ENCODE measurements at places on chromosomes 5 and 9.

- DNase-seq = no peak
These were observed 38.4 kb downstream of the ZNF608 start for GRCh38 chr5:124708086-124708485.

GRCh38 chr9:33306037-33306436 lies 15.7 kb downstream of the NFX1 start:
- DNase-seq = no peak

GRCh38 chr5:95900383-95900958 lies 61.2 kb downstream of the ELL2 start:
- DNase-seq = peak; percentile 63

GRCh38 chr5:19210886-19211285 lies 777.1 kb downstream of the CDH18 start:
- no peak for DNase-seq

DNA sequence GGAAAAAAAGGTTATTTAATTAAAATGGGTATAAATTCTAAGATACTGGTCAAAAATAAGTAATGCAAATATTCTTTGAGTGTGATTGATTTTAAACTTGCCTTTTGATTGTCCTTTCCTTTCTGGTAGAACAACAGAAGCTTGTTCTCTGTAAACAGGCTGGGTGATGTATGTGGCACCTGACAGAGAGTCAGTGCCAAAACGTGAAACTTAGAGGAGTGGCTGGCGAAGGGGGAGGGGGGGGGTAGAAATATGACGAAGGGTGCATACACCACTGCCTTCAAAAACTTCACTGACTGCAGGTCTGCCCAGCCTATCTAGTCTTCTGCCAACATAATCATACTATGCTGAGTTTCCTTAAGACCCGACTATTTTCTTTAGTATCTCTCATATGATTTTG lies 629.8 kb upstream of the SEMA6A start:
- peak; percentile 30 for DNase-seq

DNA sequence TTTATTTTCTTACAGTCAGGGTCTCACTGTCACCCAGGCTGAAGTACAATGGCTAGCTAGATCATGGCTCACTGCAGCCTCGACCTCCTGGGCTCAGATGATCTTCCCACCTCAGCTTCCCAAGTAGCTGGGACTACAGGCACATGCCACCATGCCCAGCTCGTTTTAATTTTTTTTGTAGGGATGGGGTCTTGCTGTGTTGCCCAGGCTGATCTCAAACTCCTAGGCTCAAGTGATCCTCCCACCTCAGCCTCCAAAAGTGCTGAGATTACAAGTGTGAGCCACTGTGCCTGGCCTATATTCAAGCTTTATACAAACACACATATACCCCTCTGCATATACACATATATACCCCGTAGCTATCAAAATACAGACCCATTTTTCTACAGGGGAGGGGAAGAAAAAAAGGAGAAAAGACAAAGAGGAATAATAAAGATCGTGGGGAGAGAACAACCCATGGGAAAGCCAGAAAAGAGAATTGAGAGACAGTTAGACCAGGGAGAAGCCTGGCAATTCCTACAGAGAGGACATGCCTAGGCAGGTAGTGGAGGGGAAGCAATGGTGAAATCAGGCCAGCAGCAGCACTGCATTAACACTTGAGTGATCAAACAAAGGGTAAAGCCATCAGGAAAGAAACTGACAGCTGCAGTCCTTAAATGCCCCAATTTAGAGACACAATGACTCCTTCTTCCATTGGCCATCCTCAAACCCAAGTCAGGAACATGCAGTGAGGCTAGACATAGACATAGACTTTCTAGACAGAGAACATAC lies 102.7 kb downstream of the EFNA5 start:
- no peak for DNase-seq

DNA sequence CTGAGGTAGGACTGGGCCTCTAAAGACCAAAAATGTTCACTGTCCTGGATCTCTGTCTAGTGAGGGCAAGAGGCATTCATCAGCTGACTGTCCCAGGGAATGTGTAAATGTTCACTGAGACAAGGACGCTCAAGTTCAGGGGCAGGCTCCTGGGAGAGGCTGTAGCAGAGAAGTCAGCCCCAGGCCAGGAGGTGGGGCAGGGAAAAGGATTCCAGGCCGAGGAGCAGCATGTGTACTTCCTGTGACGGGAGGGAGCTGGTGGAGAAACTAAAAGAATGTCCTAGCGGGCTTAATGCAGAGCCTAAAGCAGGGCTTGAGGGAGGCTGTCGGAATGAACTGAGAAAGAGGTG lies 205.8 kb downstream of the GABBR2 start:
- DNase-seq = no peak

GRCh38 chr5:149497357-149497756 lies 53.9 kb downstream of the CSNK1A1 start:
- DNase-seq = no peak

DNA sequence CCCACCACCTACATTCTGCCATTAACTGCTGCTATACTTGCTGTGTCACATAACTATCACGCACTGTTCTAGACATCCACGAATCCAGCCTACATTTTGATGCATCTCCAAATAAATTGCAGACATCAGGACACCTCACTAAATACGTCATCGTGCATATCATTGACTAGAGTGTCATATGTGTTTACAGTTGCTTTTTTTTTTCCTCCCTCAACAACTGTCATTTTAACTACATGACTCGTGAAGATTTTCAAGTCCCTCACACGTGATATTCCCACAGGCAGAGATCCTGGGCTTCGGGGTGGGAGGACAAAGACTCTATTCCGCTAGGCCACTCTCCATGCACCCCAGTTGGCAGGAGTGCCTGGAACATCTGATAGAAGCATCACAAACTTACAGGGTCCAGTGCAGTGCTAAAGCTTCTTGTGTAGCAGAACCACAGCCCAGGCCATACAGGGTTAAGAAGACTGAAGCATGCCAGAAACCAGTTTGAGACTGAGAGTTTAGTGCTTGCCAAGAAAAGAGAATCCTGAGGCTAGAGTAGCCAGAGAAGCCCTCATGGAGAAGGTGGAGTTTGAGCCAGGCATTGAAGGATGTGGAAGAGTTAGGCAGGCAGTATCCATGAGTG lies 1.1 kb downstream of the PCYOX1L start:
- DNase-seq = no peak

GRCh38 chr9:114678795-114679194 lies 3.2 kb downstream of the TEX48 start:
- no peak for DNase-seq

DNA sequence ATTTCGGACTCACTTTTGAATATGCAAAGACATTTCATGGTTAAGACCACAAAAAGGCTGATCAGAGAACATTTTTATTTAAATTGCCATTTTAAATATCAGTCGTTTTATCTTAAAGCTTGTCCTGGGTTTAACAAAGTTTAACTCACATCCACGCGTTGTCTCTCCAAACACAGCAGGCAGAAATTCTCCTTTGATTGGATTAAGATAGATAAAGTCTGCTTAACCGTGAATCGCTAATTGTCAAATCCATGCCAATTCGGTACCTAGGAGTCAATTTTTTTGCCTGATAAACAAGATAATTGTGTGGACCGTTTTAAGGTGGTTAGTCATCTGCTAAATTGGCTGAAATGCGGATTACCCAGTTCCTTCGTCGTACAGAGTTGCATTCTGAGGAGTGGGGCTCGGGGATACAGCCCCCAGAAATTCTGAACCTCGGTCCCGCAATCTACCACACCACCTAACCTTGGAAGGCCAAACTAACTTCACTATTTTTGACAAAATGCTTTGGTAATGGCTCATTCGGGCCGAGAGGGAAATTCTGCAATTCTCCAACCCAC lies 665 bp upstream of the BTF3 start:
- no peak for DNase-seq

DNA sequence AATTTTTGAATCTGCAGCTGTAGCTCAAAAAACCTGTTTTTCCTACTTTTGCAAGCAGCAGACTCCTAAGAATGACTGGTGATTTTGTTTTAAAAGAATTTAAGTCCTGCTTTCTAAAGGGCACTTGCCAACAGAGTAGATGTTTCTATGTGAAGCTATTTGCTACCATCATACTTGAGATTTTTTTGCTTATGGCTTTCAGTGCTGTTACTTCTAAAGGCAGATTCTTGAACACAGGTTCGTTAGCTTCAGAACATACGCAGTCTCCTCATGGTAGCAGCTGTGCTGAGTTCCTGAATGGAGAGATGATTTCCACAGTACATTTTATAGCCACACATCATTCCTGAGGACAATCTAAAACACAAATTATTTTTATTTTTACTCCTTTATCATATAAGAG lies 24.4 kb upstream of the ELL2 start:
- DNase-seq = no peak

- DNase-seq = no peak
These were observed 77.8 kb upstream of the RAPGEF1 start for GRCh38 chr9:131817627-131818026.

DNA sequence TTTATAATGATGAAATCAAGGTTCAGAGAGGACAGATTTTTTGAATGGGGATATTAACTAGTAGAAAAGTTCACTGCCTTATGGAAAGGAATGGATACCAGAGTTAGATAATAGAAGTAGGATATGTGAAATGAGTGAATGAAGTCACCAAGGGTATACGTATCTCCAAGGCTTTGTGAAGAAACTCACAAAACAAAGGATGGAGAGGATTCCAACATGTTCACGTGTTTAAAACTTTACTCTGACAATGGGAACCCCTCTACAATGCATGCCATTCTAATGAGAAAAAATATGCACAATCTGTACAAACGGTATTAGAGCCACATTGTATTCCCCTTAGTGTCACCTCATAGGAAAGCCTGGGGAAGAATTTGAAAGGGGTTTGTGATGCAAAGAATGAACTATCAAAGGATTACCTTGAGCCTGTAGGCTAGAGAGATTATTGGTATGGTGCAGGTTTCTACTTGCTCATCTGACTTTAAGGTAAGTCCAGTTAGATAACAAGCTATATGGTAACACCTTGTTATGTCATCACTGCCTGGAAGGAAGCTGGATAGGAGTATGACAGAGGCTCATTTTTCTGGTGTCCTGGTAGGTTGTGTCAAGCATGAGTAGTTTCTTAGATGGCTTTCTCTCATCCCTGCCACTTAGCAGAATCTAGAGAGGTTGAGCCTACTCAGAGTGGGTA lies 250.3 kb upstream of the SEMA6A start:
- no peak for DNase-seq

GRCh38 chr5:148933903-148934432 lies 107.6 kb downstream of the ADRB2 start:
- DNase-seq = no peak

- peak; percentile 66 for DNase-seq
These were observed 232.1 kb downstream of the SH3GL2 start for GRCh38 chr9:17810728-17811571.

DNA sequence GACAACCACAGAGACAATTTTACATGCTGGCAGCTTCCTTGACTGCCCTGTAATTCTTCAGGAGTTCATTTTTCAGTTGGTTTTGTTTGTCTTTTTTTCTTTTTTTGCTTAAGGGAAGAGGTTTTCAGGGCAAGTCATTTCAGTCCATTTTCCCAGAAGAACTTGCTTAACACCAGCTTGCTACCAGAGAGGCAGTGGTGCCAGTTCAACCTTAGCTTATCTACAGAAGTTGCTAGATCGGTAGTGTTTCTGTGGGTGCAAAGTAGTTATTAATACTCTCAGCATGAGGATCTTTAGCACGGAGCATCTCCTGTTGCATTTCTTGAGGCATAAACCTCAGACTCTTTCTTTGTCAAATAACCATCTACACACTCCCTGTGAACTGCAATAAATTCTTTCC lies 1.1 kb downstream of the SPEF2 start:
- no peak for DNase-seq

DNA sequence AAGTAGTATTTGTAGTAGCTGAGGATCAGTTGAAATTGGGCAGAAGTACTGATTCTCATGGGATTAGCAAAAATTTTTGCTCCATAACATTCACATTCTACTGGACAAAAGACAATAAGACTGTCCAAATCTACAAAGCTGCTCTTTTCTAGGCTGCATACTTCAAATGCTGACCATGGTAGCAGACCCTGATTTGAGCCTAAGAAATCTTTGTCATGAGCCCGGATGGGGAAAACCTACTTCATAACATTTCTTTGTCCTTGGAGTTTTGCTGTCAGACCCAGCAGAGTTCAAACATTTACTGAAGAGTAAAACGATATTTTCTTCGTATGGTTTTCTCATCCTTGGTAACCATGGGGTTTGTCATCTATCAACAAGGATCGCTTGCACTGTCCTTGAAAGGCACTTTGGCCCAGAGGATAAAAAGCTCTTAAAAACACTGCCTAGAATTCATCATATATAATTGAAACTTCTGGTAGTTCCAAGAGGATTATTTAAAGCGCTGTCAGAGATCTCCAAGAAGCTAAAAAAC lies 216.9 kb downstream of the CAVIN4 start:
- DNase-seq = no peak

DNA sequence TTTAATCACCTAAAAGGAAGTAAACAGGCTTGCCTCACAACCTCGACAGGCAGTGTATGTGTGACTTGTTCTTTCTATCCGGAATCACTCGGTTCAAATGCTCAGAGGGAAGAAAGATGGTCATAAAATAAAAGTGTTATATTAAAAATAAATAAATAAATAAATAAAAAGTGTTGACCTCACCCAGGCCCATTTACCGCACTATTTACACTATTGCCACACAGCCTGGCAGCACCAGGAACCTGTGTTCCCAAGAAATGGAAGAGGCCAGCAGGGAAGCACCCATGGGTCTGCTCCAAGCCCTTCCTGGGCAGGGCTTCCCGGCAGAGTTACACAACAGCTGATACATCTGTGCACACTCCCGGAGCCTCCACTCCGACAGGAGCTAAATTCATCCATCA lies 127.9 kb downstream of the EFNA5 start:
- DNase-seq = peak; percentile 84

- no peak for DNase-seq
These were observed 168.2 kb upstream of the FBN2 start for GRCh38 chr5:128706269-128706668.

GRCh38 chr5:17443333-17444130 lies 54.5 kb upstream of the TAF11L2 start:
- DNase-seq = no peak

DNA sequence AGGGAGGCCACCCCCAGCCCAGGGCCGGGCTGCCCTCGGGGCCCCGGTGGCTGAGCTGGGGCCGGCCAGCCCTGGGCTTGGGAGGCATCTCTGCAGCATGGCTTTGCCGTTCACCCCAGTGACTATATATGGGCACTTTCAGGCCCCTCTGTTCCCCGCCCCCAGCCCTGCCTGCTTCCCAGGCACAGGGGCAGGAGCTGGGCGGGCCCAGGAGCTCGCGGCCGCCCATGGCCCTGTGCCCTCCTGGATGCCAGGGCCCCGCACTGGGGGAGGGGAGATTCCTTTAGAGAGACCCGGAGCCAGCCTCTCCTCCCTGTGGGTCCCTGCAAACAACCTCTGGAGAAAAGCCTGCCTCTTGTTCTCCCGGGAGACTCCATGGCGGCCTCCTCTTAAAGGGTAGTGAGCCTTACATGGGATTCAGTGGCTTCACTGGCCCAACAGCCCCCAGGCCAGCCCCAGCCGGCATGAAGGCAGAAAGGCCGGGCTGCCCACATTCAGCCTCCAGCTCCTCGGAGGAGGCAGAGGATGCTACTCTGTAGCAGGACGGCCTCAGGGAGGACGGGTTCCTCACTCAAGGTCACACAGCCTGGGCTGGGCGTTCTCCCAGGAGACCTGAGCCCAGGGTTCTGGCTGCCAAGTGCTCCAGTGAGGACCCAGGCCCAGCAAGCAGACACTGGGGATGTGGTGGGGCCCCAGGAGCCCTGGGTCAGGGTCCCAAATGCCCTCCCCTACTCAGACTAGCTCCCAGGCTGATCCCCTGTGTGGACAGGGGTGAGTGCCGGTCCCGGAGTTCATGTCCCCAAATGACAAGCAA lies 4.1 kb downstream of the NACC2 start:
- DNase-seq = no peak

- DNase-seq = no peak
These were observed 28.0 kb upstream of the TXN start for GRCh38 chr9:110284211-110284844.

GRCh38 chr9:135864447-135865049 lies 42.8 kb downstream of the CAMSAP1 start:
- peak; percentile 76 for DNase-seq

Data from body of pancreas (tissue), 4 donors.